GM12864 (cell line): ENCODE measurements at places on chromosomes 2 and 18.

DNA sequence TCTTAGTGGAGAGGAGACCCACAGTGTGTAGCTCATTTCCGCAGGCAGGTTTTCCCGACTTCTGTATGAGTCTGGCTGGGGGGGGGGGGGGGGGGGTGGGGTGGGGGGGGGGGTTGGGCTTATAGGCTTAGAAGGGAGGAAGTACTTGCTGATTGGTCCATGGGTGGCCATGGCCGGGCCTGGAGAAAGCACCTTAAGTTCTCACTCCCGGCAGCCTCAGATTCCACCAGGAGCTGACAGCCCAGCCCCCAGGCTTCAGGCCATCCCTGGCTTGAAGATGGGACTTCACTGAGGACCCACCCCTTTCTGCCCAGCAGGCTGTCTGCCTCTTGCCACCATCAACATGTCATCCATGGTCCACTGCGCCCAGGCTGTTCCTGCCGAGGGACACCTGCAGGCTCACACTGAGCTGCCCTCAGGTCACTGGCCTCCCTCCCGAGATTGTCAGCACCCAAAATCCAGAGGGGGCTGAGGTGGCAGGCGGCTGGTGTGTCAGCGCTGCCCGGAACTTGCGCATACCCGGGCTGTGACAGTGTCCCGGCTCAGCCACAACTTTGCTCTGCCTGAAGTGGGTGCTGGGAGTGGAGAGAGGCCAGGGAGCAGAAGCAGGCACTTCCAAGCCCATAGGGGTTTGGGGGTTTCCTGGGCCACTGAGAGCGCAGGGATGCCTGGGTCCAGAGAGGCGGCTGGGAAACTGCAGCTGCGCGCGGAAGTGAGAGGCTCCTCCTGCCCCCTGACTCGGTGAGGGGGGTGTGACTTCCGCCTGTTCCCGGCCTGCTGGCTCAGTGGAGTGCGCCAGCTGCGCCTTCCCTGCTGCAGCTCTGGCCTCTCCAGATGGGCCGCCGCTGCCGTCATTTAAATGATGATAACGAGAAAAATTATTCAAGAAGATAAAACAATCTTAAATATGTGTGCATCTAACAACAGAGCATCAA lies 256.1 kb downstream of the RPRM start:
- no peak for DNase-seq

GRCh38 chr2:174776675-174777074 lies 12.4 kb upstream of the CHRNA1 start:
- no peak for DNase-seq

- no peak for DNase-seq
These were observed 69.5 kb downstream of the EVA1A start for GRCh38 chr2:75491129-75491753.

- no peak for DNase-seq
These were observed at the start of gene DNER for GRCh38 chr2:229714080-229714735. DNER (minus strand) TSS chr2:229714555; CDS start chr2:229714423, 132 bp downstream.
